ENCODE measurements at places on chromosomes 16 and 17.

- DNase-seq, result no peak
These were observed 31.4 kb upstream of the ZNF750 start for GRCh38 chr17:82871056-82871775.

DNA sequence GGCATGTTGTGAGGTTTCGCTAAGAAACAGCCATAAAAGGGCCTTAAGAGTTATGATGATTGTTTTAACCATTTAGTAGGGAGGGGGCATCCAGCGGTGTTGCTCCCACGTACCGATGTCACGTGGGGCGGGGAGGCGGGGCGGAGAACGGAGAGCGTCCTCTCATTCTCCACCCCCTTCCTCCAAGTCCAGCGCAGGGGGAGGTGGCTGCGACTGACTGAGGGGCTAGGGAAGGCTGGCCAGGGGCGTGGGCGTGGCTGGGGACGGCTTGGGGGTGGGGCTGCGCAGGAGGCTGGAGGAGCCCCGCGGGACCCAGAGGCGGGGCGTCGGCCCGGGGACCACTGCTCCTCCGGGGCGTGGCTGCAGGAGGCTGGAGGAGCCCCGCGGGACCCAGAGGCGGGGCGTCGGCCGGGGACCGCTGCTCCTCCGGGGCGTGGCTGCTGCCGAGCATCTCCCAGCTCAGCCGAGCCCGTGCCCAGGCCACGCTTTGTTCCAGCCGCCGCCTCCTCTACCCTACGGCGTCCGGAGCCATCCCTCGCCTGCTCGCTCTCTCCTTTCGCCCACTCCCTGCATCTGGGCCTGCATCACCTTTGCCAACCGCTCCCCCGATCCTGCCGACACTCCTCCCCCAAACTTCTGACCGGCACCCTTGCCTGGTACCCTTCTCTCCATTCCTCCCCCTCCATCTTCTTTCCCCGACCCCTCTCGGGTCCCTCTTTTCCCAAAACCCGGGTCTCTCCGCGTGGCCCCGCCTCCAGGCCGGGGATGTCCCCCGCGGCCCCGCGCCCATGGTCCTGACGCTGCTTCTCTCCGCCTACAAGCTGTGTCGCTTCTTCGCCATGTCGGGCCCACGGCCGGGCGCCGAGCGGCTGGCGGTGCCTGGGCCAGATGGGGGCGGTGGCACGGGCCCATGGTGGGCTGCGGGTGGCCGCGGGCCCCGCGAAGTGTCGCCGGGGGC is at the start of gene SARM1:
Gene SARM1 (plus strand): TSS at position 450 of the 958 bp plus-strand sequence. CDS start 339 bp downstream, at position 789.
- peak; percentile 99 for DNase-seq

DNA sequence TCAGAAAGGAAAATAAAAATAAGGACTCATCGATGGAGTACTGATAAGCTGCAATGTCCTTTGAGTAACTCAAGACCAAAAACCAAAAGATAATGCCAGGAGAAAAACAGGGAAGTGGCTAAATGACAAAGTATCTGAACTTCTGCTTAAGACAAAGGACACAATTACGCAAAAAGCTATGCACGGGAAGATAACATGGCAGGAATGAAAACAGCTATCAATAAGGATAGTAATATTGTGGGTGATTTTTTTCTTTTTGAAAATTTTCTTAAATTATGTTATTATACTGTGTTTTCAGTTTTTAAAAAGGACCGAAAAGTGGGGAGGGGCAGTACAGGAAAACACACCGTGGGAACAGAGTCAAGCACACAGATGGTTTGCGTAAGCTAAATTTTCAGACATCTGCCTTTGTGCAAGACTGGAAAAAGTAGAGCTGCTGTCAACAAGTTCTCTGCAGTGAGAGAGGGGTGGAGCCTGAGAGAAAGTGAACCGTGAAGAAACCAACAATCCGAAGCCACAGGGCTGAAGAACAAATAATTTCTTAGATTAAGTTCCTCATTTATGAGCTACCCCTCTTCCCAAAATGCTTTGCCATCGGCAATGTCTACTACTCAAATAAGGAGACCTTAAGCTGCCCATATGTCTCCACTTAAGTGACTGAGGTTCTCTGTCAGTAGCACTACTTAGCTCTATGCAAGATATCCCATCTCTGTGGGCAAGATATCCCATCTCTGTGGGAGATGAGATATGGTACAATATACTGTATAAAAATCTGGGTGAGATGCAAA is 99.9 kb upstream of the CORO6 start:
- DNase-seq, result peak; percentile 81

- DNase-seq, result no peak
These were observed 567 bp downstream of the ENO3 start for GRCh38 chr17:4951486-4951885.

- no peak for DNase-seq
These were observed 169.3 kb upstream of the AXIN2 start for GRCh38 chr17:65730711-65731169.

DNA sequence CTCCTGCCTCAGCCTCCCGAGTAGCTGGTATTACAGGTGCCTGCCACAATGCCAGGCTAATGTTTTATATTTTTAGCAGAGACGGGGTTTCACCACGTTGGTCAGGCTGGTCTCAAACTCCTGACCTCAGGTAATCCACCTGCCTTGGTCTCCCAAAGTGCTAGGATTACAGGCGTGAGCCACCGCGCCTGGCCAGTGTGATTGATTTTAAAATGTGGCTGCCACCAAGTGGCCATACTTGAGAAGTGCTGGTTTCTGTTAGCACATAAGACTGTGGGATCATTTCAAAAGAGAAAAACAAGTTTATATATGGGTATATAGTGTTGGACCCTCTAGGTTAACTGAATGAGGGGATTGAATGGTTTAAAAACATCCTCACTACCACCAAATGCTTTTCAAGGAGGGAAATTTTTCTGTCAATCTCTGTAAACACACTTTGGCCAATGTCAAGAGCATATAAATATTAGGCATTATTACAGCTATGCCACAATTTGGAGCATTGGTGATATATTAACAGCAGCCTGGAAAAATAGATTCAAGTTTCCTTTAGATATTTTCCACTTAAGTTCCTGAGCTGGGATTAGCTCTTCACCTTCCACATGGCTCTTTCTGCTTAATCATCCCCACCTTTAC is 13.5 kb upstream of the DHRS13 start:
- DNase-seq, result peak; percentile 23

DNA sequence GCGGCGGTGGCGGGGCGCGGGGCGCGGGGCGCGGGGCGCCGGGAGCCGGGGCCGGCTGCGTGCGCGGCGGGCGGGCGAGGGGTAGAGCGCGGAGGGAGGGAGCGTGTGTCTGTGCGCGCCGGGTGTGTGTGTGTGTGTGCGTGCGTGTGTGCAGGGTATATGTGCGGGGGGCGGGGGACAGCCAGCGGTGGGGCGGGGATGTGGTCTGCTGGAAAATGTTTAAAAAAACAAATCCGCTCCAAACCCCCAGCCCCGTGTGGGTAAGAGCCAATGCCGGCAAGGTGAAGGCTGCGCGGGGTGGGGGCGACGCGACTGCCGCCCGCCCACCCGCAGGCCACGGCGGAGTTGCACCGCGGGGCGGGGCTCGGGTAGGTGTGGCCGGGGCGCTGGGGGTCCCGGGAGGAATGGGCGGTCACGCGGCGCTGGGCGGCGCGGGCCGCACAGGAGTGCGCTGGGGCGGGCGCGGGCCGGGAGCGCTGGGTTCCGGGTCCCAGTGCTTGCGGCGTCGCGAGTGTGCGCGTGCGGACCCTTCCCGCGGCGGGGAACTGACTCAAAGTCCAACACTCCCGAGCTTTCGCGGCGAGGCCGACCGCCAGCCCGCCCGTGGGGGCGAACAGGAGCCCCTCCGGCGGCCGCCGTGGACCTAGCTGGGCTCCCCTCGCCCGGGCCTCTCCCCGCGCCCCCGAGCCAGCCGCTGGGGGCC is at the start of gene CYGB:
Gene CYGB (minus strand): TSS at position 132 of the 703 bp plus-strand sequence. CDS start 167 bp downstream, outside the sequence.
- DNase-seq, result no peak

GRCh38 chr16:83533193-83533592 is 274.6 kb upstream of the HSBP1 start:
- DNase-seq, result no peak

DNA sequence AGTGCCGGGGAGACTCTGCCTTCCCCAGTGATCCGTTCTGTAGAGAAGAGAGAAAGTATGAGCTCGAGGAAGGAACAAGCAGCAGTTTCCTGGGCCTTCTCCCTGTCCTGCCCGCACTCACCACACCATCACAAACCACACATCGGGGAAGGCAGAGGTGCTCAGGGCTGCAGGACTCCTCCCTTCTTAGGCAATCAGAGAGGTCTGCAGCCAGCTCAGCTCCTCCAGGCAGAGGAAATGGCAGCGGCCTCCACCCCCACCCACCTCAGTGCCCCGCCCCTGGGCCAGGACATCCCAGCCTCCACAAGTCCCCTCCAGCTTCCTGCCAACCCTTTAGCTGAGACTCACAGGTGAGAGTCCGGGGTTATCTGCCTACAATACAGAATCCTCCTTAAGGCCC is 2.0 kb downstream of the ZNF319 start:
- DNase-seq, result no peak

GRCh38 chr16:57865746-57866528 is 63.6 kb upstream of the KIFC3 start:
- DNase-seq, result no peak

- no peak for DNase-seq
These were observed 4.0 kb upstream of the CLEC10A start for GRCh38 chr17:7084088-7084487.

- no peak for DNase-seq
These were observed 13.7 kb downstream of the MYO18A start for GRCh38 chr17:29166507-29166887.

DNA sequence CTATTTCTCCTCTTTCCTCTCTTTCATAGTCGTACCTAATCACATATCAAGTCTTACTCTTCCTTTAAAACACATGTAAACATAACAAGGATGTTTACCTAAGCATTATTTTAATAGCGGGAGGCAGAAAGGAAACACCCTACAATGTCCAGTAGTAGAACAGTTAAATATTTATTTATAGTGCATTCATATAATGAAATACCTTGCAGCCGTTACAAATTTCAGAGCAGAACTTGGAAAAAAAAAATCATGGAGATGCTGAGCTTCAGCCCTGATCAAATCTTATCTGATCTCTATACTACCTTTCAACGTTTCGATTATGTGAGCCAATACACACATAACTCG is 39.6 kb downstream of the GRB2 start:
- DNase-seq, result no peak

DNA sequence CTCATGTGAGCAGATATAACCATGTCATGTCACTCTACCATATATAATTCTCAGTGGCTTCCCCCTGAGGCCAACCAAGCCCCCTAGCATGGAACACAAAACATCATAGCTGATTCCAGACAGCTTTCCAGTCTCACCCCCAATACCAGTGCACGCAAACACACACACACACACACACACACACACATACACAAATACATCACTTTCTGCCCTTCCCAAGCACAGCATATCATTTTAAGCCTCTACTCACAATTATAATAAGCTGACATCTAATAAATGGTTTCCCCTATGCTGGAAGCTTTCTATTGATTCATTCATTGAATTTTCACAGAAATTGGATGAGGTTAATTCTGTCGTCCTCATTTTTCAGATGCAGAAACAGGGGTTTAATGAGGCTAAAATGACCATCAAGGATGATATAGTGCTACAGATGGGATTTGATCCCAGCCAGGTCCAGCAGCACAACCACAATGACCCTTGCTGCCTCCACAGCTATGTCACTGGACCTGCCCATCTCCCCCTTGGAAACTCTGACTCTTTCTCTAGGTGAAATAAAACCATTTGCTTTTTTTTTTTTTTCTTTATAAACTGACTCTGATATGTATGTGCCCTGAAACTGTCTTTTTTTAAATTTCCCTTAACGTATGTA is 131.1 kb downstream of the TMEM114 start:
- no peak for DNase-seq

DNA sequence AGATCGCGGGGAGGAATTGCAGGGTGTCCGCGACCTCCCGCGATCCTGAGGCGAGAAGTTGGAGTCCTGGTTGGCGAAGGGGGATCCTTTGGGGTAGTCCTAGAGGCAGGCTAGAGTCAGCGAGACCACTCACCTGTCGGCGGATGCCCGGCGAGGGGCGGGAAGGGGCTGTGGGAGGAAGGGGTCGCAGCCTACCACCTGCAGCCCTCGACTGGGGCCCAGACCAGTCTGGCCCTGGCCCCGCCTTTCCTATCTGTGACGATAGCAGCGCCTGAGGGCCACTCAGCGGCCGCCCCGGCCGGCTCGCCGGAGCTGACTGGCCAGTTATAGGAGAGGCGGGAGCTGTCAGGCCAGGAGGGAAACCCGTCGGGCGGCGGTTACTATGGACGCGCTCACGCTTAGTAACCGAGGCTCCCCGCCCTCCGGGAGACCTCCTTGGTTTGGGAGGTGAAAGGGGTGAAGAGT is at the start of gene TEKT3:
Gene TEKT3 (minus strand): TSS at position 213 of the 465 bp plus-strand sequence. CDS start 10,012 bp downstream, outside the sequence.
- no peak for DNase-seq

GRCh38 chr17:35299135-35299534 is 56.3 kb downstream of the SLFN5 start:
- DNase-seq, result no peak

GRCh38 chr17:72494566-72494965 is 373.7 kb downstream of the SOX9 start:
- no peak for DNase-seq

DNA sequence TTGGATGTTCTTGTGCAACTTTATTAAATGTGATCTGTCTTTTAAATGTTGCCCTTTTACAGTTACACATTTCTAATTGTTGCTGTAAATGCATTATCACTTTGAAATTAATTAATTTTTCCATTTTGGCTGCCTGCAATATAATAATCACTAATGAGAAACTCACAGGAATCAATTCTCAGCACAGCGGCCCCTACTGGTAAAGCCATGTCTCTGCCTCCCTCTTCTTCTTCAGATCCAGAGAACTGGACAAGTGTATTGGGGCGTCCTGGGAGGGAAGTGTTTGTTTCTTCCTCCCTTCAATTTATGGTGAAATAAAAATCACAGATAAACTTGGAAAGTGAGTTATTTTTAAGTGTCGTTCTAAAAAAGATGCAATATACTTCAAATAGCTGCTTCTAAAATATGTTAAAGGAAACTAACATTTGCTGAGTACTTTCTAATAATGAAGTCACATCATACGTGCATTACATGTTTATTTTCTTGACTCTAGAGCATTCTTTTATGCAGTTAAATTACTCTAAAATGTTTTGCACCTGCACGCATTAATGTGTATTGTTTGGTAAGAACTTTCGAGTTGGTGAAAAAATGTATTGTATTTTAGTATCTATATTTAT is 338.0 kb downstream of the WWOX start:
- DNase-seq, result no peak

DNA sequence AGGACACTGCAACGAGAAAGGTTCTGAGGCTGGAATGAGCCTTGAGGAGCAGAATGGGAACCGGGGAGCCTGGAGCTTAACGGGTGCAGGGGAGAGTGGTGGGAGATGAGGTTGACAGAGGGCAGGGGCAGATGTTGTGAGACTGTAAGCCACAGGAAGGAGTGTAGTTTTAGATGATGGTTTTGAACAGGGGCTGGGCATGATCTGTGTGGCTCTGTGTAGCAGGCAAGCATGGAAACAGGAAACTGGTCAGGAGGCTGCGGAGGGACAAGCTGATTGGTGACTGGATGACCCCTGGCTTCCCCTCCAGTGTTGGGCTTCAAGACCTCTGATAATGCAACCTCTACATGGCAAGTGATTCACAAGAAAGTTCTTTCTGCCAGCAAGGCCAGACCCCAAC is 1.4 kb upstream of the CNGB1 start:
- no peak for DNase-seq
